ENCODE measurements at places on chromosomes 12 and 14.

DNA sequence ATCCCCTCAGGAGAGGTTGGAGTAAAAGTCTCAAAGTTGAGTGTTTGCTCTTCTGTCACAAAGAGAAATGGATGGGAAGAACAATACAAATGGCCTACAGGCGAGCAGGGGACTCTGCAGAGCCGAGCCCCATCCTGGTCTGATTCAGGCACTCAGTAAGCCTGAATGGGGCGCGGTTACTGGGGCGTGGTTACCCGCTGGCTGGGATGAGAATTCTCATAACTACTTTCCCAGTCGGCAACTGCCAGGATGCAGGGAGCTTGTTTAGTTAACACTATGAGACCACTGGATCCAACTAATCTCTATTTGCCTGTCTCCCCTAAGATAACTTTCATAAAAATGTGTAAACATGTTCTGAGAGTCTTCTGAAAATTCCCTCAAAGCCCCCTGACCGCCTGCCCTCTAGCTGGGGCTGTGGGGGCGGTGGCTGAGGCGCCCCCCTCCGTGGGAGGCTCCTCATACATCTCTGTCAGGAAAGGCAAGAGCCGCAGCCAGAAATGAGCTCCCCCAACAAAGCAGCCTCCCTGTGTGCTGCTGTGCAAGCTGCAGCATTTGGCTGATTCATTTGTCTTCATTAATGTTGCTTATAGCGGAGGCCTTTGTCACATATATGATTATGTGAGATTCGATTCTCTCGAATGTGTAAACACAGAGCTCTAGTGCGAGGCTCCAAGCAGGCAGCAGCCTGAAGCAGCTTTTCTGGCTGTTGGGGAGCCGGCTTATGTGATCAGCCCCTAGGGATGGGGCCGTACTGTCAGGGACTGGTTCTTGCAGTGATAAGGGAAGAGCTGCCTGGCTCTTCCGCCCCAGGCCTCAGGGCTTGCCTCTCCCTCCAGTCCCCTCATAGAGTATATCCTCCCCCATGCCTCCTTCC lies 126.1 kb upstream of the ARHGAP5 start:
- no peak for DNase-seq

- no peak for DNase-seq
These were observed 324.5 kb downstream of the PCNX1 start for GRCh38 chr14:71231521-71232393.

GRCh38 chr14:106877517-106877916 lies 1351.1 kb downstream of the TMEM121 start:
- no peak for DNase-seq

DNA sequence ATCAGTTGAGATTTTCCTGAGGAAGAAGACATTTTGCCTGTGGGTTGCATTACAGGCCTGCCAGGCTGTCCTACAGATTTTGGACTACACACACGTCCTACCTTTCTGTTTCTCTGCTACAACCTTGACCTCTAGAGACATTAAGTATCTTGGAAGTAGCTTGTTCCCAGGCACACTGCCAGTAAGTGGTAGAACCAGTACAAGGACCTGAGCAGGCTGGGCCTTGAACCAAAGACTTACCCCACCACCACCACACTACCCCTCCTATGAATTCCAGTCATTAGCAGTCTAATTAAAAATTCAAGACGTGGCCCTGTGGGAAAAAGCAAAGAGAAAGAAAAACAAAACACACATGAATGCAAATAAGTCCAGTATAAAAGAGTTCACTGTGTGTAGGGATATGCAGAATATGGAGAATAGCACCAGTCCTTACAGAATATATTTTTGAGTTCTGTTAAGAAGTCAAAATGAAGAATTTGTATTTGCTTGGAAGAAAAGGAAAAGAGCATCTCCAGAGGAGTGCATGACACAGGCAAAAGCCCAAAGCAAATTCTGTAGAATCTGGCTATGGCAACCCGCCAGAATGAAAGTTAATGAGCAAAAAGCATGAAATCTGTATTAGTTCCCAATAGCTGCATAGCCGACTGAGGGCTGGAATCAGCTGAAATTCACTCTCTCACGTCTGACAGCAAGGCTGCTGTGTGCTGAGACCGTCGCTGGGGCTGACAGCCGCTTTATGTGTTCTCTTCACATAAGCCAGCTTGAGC lies 74.3 kb upstream of the ST8SIA1 start:
- peak; percentile 58 for DNase-seq

DNA sequence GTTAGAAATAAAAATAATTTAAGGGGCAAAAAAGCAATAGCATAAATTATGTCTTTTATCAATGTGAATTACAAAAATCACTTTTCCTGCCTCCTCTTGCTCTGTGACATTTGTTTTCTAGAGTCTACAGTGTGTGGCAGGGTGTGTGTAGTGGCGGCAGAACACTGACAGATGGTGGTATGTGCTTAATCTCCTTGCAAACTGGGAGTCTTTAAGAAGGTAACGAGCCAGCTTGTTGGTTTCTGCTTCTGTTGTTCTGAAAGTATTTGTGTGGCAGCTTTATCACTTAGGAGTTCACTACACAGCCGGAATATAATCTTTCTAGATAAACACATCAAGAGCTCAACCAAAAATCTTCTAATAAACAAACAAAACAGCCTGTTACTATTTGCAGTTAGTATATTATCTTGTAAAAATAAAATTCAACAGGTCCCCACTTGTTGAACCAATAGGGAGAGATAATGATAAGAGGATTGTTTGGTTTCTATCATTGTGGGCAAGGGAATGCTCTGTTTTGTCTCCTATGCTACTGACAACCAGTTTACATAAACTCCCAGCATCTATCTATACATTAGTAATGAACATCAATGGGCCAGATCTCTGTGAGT lies 13.0 kb downstream of the CDKL1 start:
- no peak for DNase-seq

DNA sequence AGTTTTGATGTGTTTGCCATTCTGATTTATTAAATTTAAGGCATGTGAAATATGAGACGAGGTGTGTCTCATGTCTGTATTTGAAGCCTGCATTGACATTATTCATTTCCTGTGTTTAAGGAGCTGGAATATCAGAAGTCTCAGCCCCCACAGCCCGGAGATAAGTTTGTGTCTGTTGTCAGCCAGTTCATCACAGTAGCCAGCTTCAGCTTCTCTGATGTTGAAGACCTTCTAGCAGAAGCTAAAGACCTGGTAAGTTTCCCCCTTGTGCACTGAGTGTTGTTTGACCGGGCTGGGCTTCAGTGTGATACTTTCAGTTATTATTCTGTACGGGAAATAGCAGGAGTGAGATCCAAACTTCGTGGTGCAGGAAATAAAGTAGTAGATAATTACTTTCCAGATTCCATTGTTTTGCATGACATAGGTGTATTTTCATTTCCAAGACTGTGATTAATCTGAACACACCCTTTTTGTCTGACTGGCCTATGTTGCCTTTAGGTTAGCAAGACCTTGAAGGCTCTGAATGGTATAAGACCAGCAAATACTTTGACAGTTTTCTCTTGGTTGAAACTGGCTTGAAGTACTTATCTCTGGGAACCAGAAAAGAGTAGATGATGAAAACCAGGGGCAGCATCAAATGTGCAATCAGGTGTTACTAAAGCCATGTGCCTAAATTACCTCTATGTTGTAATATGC lies 101.5 kb downstream of the GPR135 start:
- no peak for DNase-seq

DNA sequence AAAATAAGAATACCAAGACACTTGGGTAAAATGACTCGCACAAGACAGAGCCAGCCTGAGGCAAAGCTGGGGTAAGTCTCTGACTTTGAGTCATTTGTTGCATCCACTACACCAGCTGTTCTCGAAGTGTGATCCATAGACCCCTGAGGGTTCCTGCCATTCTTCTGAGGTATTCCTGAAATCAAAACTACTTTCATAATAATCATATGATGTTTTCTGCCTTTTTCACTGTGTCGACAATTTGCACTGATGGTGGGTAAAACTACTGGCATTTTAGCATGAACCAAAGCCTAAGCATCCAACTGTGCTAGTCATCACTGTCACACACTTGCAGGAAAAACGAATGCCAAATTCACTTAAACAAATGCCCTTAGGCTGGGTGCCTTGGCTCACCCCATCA lies 135.5 kb upstream of the FUT8 start:
- DNase-seq, result no peak

GRCh38 chr12:31477687-31478086 lies 113.2 kb downstream of the DENND5B start:
- no peak for DNase-seq

GRCh38 chr14:100738269-100738691 lies 11.6 kb downstream of the DLK1 start:
- DNase-seq, result no peak

All from CD4-positive, alpha-beta T cell treated with Interleukin-4 for 4 hours (primary cell).